Fibroblast of lung (primary cell): ENCODE measurements at places on chromosomes 5 and 9. TPM values are rescaled to one million over a fixed set of nuclear protein-coding genes. Genes with fewer than 3 reads are reported as not detected.

Gene ESM1
- total RNA-seq, result 1.5 and 1.8 TPM in 2 replicates

Gene FCN2
- total RNA-seq, result not detected in 2 replicates

Gene SLCO4C1
- under 0.01 TPM in 1 of 2 replicates, not detected in the other for total RNA-seq

Gene PRDM9
- not detected in 2 replicates for total RNA-seq

Gene MED22
- total RNA-seq, result 12.8 and 17.8 TPM in 2 replicates

Gene ALDH1A1
- 45.2 and 46.1 TPM in 2 replicates for total RNA-seq

Gene SPINK4
- not detected in 2 replicates for total RNA-seq

Gene PTPRD
- total RNA-seq, result 3.3 and 4.8 TPM in 2 replicates

Gene NR4A3
- 5.6 and 9.1 TPM in 2 replicates for total RNA-seq

Gene ADGRV1
- total RNA-seq, result under 0.01 and 0.17 TPM in 2 replicates

Gene CYSRT1
- 0.51 and 0.66 TPM in 2 replicates for total RNA-seq

Gene EIF4E1B
- not detected in 2 replicates for total RNA-seq

Gene C7
- under 0.01 and 11.6 TPM in 2 replicates for total RNA-seq

Gene LCN9
- not detected in 2 replicates for total RNA-seq

Gene KCTD16
- 1.0 and 1.2 TPM in 2 replicates for total RNA-seq

Gene TAF11L10
- total RNA-seq, result not detected in 2 replicates

Gene RANBP3L
- under 0.01 TPM in 1 of 2 replicates, not detected in the other for total RNA-seq

Gene DCTN4
- total RNA-seq, result 44.7 and 67.2 TPM in 2 replicates

Gene SLCO6A1
- total RNA-seq, result not detected in 2 replicates

Gene FIBCD1
- total RNA-seq, result 7.3 and 9.8 TPM in 2 replicates

Gene LMAN2
- 294 and 396 TPM in 2 replicates for total RNA-seq

Gene IFNA2
- total RNA-seq, result not detected in 2 replicates

Gene TYRP1
- total RNA-seq, result 0.17 TPM in 1 of 2 replicates, not detected in the other

Gene C9orf43
- 0.50 and 0.51 TPM in 2 replicates for total RNA-seq

Gene DNAH5
- 0.77 and 3.1 TPM in 2 replicates for total RNA-seq

Gene ADAMTSL1
- 11.6 and 27.9 TPM in 2 replicates for total RNA-seq

Gene BOD1
- 86.9 and 93.7 TPM in 2 replicates for total RNA-seq

Gene KLF4
- total RNA-seq, result 22.9 and 32.7 TPM in 2 replicates

Gene GDF9
- total RNA-seq, result under 0.01 and 0.17 TPM in 2 replicates

Gene CCDC180
- total RNA-seq, result 1.8 and 2.5 TPM in 2 replicates

Gene SPINK7
- total RNA-seq, result not detected in 2 replicates

Gene GABRA6
- not detected in 2 replicates for total RNA-seq

Gene RNF180
- 2.6 and 2.8 TPM in 2 replicates for total RNA-seq

Gene GZMA
- not detected in 2 replicates for total RNA-seq

Gene TMEM252
- total RNA-seq, result not detected in 2 replicates

Gene GFI1B
- under 0.01 TPM in 1 of 2 replicates, not detected in the other for total RNA-seq

Gene IL13
- not detected in 2 replicates for total RNA-seq

Gene PRRX2
- total RNA-seq, result 4.6 and 11.7 TPM in 2 replicates

Gene GFPT2
- total RNA-seq, result 19.3 and 26.7 TPM in 2 replicates

Gene ZCCHC10
- 7.4 and 12.3 TPM in 2 replicates for total RNA-seq

Gene UBQLN1
- 81.7 and 141 TPM in 2 replicates for total RNA-seq

Gene MTX3
- 14.1 and 18.0 TPM in 2 replicates for total RNA-seq

Gene LHX3
- not detected in 2 replicates for total RNA-seq

Gene INSL4
- total RNA-seq, result not detected in 2 replicates

Gene NUTM2F
- total RNA-seq, result not detected in 2 replicates

Gene ETF1
- 117 and 118 TPM in 2 replicates for total RNA-seq

Gene SCGB3A2
- not detected in 2 replicates for total RNA-seq

Gene UHRF2
- total RNA-seq, result 56.2 and 81.7 TPM in 2 replicates

Gene WNK2
- under 0.01 TPM in 1 of 2 replicates, not detected in the other for total RNA-seq

Gene SEMA5A
- 17.7 and 30.6 TPM in 2 replicates for total RNA-seq

Gene PPP2CA
- total RNA-seq, result 46.2 and 58.6 TPM in 2 replicates

Gene HTR1A
- total RNA-seq, result not detected in 2 replicates

Gene RGMB
- 38.3 and 81.6 TPM in 2 replicates for total RNA-seq

Gene GBGT1
- 3.3 and 4.1 TPM in 2 replicates for total RNA-seq

Gene OTP
- not detected in 2 replicates for total RNA-seq

Gene SPRY4
- total RNA-seq, result 4.5 and 4.9 TPM in 2 replicates
